Activated CD4-positive, CD25-positive, alpha-beta regulatory T cell treated with anti-CD3 and anti-CD28 coated beads, Interleukin-2, amount 50 U/mL, for 24 hours (primary cell): ENCODE measurements at places on chromosomes 2 and 18.

DNA sequence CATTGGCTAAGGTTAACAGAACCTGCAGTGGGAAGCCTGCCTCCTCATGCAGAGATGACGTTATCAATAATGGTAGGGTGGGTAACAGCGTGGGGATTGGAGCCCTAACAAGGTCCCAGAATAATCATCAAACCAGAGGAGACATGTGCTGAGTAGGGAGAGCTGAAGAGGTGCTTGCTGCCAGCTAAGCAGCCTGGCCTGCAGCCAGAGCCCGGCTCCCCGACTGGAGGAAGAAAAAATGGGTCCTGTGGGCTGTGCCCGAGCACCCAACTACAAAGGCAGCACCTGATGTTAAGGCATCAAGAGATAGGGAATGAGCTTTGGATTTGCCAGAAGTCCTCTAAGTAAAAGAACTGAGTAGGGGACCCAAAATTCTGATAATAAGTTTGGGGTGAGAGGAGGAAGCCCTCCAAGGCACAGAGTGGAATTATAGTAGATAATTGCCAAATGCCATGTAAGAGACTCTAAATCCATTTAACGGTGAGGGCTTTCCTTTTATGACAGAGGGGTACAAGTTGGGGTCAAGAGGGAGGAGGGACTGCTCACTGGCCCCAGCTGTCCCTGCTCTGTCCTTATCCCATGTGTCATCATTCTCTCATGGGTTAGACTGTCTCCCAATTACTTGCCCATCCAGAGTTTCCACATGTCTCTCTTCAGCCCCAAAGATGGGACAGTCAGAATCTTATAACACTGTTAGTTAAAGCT, 156.1 kb downstream of the ANTXR1 start:
- ATAC-seq: no peak

DNA sequence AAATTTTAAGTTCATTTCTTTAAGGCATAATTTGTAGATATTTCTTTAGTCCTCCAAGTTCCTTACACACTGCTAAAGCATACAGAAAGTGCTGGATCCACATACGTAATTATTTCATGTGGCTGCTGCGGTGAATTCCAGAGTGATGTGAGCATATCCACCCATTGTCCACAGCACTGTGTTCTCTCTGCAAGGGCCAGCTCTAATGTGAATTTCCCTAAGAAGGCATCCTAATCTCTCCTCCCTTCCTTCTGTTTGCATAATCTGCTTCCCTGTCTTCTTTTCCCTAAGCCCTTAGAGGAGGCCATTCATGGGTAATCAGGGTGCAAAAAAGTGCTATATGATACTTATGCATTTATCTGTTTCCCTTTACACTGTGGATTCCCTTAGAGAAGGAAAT, 57.2 kb downstream of the COBLL1 start:
- ATAC-seq: no peak

DNA sequence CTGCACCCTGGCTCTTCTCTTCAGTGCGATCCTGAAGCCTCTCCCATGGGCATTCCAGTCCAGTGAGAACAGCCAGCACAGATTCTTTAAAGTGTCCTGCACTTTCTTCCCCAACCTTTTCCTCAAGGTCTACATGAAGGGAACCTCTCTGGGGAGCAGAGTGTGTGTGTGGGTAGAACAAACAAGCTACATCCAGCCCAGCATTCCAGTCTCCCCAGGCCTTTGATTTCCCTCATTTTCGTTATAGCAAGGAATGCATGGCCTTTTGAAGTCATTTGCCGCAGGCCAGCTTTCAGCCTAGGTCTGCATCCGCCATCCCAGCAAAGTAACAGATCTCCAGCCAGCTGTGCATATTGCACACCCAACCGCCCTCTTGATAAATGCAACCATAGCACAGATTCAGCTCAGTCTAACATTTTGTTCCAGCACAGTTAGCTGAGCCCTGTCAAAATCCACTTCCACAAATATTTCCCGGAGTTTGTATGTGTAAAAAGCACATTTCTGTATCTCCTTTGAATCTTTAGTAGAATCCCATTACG, 44.6 kb downstream of the CD8B2 start:
- no peak for ATAC-seq

- no peak for ATAC-seq
These were observed 786.8 kb downstream of the KCNJ3 start for GRCh38 chr2:155485141-155485842.

DNA sequence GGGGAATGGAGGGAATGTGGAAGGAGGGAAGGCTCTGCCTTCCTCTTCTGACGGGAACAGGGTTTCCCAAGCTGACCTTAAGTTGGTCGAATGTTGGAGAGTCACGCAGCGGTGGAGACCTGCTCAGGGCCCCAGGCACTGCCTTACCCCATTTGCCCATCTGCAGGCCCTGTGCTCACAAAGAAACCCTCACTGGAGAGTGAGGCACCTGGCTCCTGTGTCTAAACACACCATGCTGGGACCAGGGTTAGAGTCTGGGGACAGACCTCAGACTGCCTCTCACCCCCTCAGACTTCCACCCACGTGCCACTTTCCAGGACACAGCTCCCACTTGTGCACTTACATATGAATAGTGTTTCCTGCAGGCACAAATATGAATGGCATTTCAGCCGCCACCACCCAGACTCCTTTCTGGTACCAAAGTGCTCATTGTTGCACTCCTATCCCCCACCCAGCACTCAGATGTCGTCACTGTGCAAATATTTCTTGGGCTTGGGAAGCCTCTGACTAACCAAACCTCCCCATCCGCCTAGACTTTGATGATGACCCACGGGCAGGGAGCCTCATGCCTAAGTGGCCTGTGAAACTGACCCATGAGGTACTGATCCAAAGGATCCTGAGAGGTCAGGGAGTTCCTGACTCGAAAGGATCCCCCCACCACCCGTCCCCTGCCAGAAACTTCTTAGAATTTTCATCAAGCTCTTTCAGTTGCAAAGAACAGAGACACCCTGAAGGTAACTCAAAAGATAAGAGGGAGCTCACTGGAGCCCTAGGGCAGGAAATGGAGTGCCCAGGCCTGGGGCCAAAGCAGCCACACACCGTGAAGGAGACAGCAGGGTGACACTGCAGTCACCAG, 78.3 kb downstream of the STPG4 start:
- ATAC-seq: no peak

DNA sequence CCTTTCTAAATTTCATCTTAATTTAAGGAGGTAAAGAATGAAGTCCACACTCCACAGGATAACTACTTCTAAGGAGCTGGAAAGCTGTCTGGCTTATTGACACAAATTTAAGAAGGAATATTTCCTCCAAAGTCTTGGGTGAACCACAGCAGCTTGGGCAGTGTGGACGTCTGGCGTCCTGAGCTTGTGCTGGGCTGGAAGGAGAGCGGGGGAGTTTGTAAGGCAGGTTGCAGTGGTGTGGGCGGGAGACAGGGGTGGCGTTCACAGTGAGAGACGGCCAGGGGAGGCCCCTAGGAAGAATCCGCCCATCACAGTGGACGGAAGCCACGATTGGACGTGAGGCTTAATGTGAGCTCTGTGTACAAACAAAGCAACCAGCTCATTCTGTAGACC, 25.7 kb downstream of the ADI1 start:
- ATAC-seq: no peak

DNA sequence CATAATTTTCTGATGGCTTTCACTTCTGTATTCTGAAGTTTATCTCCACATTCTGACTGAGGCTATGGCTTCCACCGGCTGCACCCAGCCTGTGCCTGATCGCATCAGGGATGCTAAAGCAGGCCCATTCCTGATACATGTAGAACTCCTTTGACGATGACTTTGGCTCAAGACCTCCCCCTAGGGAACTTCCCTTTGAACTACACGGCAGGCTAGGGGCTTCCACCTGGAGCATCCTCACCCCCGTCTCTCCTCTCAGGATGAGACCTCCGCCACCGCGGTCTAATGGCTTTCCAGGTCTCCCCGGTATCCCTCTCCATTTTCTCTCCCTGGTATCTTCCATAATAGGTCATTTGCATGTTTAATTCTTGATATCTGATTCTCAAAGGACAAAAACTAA, 214.9 kb upstream of the CHST9 start:
- ATAC-seq: no peak

DNA sequence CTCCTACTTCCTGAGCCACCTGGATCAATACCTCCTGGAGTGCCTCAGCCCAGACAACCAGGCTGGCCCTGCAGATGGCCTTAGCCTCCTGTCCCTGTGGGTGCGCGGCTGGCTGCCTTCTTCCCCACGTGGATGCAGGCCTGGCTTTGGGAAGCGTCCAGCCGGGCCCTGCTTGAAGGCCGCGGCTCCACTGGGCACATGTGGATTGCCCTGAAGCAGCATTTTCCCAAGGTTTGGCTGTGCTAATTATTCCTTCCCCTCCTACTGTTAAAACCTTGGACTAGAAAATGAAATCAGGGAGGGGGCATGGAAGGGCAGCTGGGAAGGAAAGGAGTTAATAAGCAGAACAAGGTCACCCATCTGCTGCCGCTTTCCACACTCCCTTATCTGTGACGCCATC, 143.0 kb upstream of the GATA6 start:
- ATAC-seq: no peak

GRCh38 chr18:56952026-56952425, 194.9 kb upstream of the BOD1L2 start:
- no peak for ATAC-seq

DNA sequence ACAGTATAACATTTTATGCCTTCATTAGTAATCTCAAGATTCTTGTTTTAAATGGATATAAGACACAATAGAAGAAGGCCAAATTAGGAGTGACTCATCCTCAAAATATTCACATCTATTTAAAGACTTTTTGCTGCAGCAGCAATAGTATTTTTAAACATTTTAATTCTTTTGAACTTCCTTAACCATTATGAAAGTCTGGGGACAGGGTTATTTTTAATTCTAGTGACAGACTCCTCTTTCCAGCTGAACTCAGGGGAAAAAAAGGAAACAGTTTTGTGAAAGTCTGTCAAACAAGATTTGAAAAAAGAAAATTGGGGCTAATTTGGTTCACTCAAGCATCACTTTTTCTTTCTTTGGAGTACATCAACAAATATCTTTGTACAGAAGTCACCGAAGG, 541.8 kb downstream of the NUP35 start:
- ATAC-seq: no peak

DNA sequence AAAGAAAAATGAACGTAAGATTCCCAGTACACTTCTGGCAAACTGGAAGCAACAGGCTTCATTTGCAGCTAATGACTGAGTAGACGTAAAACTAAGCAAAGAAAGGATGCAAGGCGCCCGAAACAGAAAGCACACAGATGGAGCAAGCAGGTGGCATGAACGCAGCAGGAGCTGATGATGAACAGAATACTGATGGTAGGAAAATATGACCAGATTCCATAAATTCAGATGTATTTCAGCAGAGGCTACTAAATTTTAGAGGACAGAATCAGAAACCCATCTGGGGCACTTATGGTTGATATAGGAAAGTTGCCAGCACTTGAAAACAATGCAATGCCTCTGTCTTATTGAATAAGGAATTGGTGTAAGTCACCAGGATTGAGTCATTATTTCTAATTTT, 658.7 kb upstream of the LINC00305 start:
- ATAC-seq: no peak

GRCh38 chr18:51952844-51953243, 387.2 kb upstream of the DCC start:
- no peak for ATAC-seq

GRCh38 chr2:121253674-121254240, 31.2 kb downstream of the TFCP2L1 start:
- ATAC-seq: no peak

DNA sequence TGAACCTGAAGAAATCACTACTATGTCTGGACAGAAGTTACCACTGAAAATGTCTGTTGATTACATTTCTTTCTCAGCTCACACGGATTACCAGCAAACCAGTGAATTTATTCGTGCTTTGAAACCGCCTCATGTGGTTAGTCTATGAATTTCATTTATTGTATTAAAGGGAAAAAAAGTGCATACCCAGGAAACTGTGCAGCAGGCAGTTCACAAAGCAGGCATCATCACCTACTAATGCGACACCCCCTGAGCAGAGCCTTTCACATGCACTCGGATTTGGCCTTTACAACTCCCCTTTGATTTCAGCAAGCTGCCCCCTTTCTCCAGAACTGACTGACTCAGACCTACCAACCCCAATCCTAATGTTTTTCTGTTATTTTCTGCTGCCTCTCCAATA, 20.1 kb downstream of the CPSF3 start:
- no peak for ATAC-seq

DNA sequence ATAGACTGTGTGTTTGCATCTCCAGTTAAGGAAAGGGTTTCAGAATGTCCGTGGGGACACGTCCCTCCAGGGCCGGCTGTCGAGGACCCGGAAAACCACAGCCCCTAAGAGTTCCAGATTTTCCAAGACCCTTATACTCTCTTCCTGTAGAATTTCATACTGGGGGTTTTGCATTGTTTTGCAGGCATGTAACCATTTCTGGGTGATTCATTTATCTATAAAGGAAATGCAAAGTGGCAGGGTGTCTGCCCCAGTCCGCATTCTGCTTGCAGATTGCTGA, 8.5 kb downstream of the SP9 start:
- no peak for ATAC-seq

DNA sequence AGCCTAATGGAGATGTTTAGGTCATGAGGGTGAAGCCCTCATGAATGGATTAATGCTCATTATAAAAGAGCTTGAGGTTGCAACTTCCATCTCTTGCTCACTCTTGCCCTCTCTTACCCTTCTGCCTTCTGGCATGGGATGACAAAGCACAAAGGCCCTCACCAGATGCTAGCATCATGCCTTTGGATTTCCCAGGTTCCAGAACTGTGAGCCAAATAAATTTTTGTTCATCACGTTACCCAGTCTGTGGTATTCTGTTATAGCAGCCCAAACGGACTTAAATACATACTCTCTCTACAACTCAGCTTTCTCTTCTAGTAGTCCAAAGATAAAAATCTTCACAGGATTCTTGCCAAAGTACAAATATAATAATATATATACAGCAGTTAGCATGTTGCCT, 75.8 kb downstream of the LNPK start:
- no peak for ATAC-seq

DNA sequence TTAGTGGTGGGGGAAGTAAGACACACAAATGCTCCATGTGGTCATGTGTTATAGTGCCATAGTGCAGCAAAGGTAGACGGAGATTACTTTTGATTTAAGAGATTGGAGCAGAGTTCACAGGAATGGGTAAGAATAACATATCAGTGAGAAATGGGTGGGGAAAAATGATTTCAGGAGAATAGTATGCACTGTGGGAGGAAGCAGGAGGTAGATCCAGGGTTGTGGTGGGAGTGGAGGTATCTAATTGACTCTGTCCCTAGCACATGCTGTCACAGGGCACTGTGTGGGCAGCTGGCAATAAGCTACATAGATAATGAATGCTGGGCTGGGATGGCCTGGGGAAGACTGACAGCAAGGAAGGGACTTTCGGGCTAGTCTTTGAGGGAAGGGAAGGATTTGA, 65.3 kb downstream of the STAT1 start:
- ATAC-seq: no peak

DNA sequence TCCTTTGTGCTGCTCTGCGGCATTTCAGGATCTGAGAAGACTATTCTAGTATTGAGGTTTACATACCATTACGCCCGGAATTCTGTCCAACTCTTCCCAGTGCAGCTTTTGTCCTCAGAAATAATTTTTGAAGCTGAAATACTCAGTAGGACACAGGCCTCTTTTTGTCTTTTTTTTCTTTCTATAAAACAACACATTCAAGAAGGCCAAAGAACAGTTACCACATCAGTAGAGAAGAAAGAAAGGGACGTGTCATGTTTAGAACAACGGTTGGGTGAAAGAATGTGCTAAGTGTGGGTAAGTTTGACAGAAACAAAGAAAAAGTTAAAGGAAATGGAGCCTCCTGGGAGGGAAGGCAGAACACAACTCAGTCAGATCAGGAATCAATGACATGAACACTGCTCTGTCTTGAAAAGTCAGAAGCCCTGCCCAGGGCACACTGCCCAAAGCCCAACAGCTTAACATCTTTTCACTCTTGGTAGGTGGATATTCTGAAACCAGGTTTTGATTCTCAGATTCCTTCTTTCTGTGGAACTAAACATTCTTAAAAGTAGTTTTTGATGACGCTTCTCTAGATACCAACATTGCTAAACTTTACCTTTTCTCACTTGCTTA, 198.6 kb upstream of the CWC22 start:
- no peak for ATAC-seq
